Stimulated activated CD4-positive, alpha-beta T cell treated with anti-CD3 and anti-CD28 coated beads, Interleukin-4, amount 100 ng/mL, for 24 hours (primary cell): ENCODE measurements at places on chromosomes 12 and 14.

- DNase-seq = no peak
Observed at GRCh38 chr14:45290547-45290946, 37.5 kb upstream of the MIS18BP1 start.

DNA sequence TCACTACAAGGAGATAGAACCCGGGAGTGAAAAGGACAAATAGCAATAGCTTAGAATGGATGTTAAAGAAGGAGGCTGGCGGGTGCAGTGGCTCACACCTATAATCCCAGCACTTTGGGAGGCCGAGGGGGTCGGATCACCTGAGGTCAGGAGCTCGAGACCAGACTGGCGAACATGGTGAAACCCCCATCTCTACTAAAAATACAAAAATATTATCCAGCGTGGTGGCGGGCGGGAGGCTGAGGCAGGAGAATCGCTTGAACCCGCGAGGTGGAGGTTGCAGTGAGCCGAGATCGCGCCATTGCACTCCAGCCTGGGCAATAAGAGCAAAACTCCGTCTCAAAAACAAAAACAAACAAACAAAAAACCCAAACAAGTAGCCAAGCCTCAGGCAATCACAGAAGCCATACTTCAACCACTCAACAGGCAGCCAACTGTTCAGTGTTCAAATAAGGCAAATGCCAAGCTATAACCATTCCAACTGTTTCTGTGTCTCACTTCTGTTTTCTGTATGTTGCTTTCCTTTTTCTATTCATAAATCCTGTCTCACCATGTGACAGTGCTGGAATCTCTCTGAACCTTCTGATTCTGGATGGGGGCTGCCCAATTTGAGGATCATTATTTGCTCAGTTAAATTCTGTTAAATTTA lies 3.9 kb upstream of the SPTLC2 start:
- no peak for DNase-seq

- DNase-seq = no peak
Observed at GRCh38 chr12:128571906-128572810, 251.6 kb downstream of the SLC15A4 start.

DNA sequence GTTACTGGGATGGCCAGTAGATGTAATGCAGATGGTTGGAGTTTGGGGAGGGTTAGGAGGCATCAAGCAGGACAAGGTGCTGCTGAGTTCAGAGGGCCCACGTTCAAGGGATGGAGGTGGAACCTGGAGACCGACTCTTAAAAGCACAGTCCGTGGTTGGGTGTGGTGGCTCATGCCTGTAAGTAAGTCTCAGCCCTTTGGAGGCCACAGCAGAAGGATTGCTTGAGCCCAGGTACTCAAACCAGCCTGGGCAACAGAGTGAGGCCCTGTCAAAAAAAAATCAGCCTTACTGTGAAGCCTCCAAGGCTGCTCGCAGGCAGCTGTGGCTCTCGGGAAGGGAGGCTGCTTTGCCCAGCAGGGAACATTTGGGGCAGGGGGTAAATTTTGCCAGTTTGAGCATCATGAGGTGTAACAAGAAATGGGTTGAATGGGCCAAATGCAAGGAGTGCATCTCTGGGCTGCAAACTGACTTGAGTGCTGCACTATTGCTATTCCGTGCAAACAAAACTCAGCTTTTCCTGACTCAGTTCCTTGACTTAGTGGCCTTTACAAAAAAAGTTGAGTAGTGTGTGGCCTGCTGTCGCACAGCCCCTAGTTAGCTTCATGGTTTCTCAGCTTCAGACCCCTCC lies 55.0 kb downstream of the ANAPC7 start:
- DNase-seq = no peak

DNA sequence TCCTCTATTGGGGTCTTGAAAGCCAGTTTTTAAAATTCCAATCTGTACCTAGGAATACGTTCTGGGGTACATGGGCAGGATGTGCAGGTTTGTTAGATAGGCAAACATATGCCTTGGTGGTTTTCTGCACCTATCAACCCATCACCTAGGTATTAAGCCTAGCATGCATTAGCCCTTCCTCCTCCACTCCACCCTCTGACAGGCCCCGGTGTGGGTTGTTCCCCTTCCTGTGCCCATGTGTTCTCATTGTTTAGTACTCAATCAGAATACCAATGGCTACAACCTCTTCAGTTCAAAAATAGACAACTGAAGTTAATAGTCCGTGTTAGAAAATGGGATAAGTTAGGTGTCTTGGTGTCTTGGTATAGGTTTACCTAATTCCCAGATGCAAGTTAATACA lies 3.4 kb downstream of the NTS start:
- DNase-seq = no peak

- peak; percentile 27 for DNase-seq
Observed at GRCh38 chr12:55624056-55624455, 12.6 kb upstream of the OR10P1 start.

- DNase-seq = no peak
Observed at GRCh38 chr12:124910561-124911478, 3.6 kb downstream of the UBC start.

GRCh38 chr14:89675590-89675989 lies 258.6 kb upstream of the FOXN3 start:
- DNase-seq = no peak

DNA sequence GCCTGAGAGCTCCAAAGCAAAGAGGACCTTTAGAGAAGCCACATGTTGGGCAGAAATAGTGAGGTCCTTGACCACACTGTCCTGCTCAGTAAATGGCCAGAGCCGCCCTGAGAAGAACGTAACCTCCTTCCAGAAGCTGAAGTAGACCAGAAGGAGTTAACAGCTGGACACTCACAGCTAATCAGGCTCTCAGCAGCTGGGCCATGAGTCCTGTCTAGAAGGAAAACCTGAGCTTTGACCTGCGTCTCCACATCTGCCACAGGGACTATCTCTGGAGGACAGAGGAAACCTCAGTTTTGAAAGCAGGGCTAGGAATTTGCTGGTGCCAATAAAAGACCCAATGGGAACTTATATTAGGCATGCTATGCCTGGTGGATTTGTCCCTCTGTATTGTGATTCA lies 12.3 kb upstream of the DHRS4 start:
- no peak for DNase-seq

GRCh38 chr12:12599750-12600643 lies 11.7 kb upstream of the CREBL2 start:
- DNase-seq = no peak

GRCh38 chr12:29759950-29760349 lies 23.8 kb downstream of the TMTC1 start:
- no peak for DNase-seq

GRCh38 chr14:68753690-68754089 lies 39.2 kb downstream of the ZFP36L1 start:
- DNase-seq = no peak

GRCh38 chr14:90523544-90523943 lies 126.7 kb downstream of the CALM1 start:
- no peak for DNase-seq

- DNase-seq = no peak
Observed at GRCh38 chr12:16880864-16881285, 274.9 kb upstream of the LMO3 start.

DNA sequence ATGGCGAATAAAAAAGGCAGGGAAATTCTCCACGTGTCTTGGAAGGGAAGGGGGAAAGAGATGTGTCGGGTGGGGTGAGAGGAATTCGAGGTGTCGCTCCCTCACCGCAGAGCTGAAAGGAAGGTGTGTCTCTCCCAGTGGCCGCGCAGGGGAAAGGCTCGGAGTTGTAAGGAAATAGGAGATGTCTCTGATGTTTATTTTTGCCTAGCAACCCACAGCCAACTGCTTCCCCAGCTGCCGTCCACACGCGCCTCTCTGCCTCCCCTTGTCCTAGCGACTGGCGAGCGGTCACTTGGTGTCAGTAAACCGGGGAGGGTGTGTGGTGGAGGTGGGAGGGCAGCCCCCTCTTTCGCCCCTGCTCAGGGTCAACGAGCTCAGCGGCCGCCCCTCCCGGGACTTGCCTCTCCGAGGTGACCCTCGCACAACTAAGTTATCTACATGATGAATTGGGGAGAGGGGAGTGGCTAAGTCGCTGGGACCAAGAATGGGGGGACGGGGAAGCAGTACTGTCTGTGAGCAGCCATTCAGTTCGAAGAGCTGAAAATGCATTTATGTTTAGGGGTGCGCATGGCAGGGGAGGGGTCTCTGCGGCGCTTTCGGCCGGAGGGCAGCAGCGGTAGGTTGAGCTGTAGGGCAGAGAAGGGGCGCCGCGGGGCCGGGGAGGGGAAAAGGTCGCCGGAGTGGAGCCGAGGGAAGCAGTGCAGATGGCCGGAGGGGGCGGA lies 585 bp upstream of the DYRK2 start:
- DNase-seq = peak; percentile 39

DNA sequence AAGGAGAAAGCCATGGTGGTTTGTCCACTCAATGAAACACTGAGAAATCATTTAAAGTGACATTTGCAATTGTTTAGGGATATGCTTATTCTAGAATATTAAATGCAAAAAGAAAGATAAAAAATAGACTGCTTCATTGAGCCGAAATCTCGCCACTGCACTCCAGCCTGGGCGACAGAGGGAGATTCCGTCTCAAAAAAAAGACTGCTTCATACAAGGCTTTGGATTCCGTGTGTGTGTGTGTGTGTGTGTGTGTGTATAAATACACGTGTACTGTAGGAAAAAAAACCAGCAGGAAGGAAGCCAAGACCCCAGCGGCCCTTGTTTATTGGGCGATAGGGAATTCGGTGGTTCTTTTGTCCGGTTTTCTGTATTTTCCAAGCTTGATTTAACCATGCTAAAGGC lies 3.2 kb upstream of the ZNF839 start:
- DNase-seq = peak; percentile 28

DNA sequence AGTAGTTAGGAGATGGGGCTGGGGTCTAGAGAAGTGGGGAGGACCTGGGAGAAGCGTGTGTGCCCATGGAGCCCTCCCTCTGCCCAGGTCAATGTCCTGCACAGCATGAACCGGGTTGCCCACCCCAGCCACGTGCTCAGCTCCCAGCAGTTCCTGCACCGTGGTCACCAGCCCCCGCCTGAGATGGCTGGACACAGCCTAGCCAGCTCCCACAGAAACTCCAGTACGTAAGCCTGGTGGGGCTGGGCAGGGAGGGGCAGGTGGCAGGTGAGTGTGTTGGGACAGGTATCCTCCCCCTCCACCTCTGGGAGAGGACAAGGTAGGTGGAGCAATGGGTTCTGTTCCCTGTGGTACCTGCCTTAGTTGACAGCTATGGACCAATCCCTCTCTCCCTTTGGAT lies 20.7 kb downstream of the CLSTN3 start:
- no peak for DNase-seq

DNA sequence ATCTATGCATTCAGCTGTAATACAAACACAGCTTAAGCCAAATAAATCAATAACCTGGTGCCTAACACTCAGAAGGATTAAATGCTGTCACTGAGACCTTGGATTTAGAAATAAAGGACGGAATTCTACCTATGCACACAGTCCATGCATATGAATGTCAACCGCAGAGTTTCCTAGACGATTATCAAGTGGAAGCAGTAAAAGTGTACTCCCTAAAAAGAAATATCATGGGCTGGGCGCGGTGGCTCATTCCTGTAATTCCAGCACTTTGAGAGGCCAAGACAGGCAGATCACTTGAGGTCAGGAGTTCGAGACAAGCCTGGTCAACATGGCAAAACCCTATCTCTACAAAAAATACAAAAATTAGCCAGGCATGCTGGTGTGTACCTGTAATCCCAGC lies 188.2 kb upstream of the DYRK2 start:
- DNase-seq = no peak

DNA sequence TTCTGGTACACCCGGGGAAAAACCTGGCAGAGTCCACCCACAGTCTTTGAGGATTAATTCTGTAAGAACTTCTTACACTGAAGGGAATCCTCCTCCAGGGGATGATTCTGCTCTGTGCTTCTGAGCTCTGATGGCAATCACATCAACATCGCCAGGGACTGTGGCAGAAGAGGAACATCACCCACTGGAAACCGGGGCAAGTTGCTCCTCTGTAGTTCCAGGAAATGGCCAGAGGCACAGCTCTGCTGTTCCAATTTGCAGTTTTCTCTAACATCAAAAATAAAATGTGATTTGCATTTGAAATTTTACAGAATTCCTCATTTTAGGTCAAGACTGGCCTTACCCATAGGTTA lies 207.6 kb downstream of the DAD1 start:
- no peak for DNase-seq

GRCh38 chr14:99675951-99676350 lies 8.1 kb upstream of the CYP46A1 start:
- DNase-seq = no peak

- no peak for DNase-seq
Observed at GRCh38 chr14:52121441-52121840, 52.6 kb upstream of the NID2 start.

GRCh38 chr14:31084385-31084784 lies 58.2 kb upstream of the STRN3 start:
- no peak for DNase-seq

- no peak for DNase-seq
Observed at GRCh38 chr12:121610239-121611149, 15.8 kb upstream of the ORAI1 start.

DNA sequence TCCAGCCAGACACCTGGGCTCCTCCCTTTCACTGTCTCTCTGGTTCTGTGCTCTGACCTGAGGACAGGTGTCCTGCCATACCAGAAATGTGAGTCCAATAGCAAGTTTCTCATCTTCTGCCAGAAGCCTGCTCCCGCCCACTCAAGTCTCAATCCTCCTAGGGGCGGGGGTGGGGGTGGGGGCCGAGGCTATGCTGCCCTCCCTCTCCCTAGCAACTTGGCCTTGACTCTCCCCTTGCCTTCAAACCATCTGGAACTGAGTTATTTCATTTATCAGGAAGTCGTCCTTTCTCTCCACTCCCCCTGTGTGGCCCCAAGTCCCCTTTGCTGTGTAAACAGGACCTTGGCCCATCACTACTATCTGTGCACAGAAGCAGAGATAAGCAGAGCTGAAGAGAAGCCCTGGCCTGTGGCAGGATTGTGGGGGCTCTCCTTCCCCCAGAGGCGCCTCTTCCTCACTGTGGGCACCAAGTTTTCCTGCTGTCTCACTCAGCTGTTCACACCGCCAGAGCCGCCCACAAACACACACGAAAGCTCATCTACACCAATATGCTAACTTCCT lies 117.1 kb downstream of the DPF3 start:
- no peak for DNase-seq

GRCh38 chr14:69625299-69626131 lies 14.1 kb downstream of the SUSD6 start:
- DNase-seq = peak; percentile 81

DNA sequence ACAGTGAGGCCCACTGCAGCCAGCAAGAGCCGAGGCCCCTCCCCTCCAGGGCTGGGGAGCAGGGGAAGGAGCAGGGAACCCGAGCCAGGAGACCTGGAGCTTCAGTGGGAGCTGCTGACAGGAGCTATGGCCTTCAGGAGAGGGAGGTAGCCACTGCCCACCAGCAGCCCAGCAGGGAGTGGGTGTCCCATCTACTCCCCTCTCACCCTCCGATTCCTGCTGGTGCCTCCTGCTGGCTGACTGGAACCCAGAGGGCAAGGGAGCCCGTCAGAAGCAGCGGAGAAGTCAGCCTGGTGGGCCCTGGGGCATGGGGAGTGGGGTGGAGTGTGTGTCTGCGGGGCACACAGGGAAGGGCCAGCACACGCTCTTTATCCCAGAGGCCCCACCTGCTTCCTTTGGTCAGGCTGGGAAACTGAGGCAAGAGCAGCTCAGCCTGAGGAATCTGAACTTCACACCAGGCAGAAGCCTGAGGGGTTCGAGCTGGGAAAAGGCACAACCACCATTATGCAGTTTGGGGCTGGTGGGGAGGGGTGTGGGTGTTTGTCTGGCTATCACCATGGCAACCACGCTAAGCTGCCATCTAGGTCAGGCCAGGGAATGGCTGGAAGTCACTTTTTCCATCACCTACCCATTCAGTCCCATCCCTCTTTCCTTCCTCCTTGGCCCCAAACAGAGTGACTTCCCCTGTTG lies 36.8 kb upstream of the PLEKHG6 start:
- DNase-seq = no peak

GRCh38 chr12:291153-291723 lies 28.6 kb upstream of the SLC6A13 start:
- DNase-seq = no peak
